A549 (cell line): ENCODE measurements at places on chromosomes 1 and 21. TPM values are rescaled to one million over a fixed set of nuclear protein-coding genes. Genes with fewer than 3 reads are reported as not detected.

PPIAL4G gene
- not detected in 3 replicates for polyA plus RNA-seq

VSIG8 gene
- polyA plus RNA-seq = 0.05 to 0.09 TPM in 2 of 3 replicates, not detected in the other

DNA sequence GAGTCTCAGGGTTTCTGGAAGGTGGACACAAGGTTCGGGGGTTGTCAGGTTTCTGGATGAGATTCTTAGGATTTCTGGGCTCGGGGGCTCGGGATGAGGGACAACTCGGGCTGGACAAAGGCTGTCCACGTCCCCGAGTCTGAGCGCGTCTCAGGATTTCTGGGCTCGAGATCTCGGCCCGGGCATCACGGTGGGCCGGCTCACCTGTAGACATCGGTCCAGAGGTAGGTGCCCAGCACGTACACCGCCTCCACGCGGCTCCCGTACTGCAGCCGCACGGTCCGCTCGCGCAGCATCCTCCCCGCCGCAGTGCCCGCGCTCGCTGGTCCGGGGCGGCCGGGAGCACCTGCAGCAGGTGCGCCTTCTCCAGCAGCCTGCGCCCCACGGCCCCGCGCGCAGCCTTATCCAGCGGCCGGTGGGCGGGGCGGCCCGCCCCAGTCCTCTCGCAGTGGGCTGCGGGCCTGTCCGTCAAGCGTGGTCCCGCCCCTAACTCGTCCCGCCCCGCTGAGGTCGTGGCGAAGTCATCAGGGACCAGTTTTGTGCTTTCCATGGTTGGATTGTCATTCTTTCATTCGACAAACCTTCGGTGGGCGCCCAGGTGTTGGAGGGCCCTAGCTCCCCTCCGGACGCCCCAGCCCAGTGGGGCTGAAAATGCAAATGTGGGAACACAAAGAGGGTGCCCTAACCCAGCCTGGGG lies at the start of gene PADI2:
TSS of gene PADI2 (minus strand) at position 376 of the 697 bp plus-strand sequence. CDS start at position 296, 80 bp downstream.
- DNase-seq = peak; percentile 43

DNA sequence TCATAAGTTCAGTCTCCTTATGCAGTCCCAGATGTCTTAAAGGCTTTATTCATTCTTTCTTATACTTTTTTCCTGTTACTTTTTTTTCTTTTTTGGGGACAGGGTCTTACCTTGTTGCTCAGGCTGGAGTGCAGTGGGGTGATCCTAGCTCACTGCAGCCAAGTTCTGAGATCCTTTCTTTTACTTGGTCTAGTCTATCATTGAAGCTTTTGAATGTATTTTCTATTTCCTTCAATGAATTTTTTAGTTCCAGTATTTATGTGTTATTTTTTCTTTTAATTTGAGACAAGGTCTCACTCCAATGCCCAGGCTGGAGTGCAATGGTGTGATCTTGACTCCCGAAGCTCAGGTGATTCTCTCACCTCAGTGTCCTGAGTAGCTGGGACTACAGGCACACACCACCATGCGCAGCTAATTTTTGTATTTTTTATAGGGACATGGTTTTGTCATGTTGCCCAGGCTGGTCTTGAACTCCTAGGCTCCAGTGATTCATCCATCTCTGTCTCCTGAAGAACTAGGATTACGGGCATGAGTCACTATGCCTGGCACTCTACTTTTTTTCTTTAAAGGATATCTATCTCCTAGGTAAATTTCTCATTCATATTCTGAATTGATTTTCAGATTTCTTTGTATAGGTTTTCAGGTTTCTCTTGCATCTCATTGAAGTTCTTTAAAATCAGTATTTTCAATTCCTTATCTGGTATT lies 26.1 kb upstream of the GTF2B start:
- no peak for DNase-seq

- peak; percentile 32 for DNase-seq
Measured at GRCh38 chr21:39094847-39095579, 88.2 kb downstream of the PSMG1 start.

LCE3D gene
- polyA plus RNA-seq = 0.18 to 0.39 TPM (median 0.18 TPM) in 3 replicates

GRCh38 chr21:26783466-26784195 lies 61.6 kb downstream of the ADAMTS1 start:
- no peak for DNase-seq

GRCh38 chr21:31395268-31395667 lies 51.2 kb upstream of the TIAM1 start:
- DNase-seq = no peak

DNA sequence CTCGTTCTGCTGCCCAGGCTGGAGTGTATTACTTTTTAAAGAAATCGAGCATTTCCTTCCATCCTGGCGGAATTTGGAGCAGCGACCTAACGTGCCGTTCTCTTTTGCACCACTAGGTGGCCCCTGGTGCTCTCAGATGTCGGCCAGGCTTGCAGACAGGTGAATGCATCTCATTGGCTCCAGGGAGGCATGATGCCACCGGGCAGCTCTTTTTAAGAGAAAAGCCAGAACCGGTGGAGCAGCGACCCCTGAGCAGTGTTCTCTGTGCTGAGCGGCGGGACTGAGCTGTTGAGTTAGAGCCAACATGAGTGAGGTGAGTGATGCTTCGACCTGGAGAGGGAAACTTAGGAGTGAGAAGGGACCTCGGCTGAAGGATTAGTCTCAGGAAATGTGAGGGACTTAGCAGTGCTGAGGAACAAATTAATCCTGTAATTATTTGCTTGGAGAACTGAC lies at the start of gene PCP4:
TSS of gene PCP4 (plus strand) at position 241 of the 453 bp plus-strand sequence. CDS start at position 305, 64 bp downstream.
- peak; percentile 36 for DNase-seq

DNA sequence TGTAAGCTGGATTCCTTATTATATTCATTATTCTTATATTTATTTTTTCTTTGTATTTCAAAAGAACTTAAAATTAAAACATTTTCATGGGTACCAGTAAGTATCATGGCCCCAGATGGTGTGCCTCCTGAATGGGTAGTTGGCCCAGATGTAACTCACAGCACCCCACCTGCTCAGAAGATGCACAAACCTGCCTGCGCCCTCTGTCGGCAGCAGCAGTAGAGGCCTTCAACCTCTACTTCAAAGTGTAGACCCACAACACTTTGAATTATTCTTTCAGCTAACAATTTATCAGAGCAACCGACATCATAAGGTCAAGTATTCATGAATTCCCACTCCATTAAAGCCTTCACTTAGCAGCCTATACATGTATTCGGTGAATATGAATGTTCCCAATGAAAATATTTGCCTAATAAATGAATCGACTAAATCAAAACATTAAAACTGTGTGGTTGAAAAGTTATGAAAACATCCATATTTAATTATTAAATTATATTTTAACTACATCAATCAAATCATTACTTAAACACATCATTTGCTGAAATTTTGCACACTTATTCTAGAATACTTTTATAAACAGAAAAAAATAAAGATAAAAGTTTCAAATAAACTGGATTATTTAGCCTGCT lies 25.4 kb downstream of the PIGM start:
- peak; percentile 80 for DNase-seq

DNA sequence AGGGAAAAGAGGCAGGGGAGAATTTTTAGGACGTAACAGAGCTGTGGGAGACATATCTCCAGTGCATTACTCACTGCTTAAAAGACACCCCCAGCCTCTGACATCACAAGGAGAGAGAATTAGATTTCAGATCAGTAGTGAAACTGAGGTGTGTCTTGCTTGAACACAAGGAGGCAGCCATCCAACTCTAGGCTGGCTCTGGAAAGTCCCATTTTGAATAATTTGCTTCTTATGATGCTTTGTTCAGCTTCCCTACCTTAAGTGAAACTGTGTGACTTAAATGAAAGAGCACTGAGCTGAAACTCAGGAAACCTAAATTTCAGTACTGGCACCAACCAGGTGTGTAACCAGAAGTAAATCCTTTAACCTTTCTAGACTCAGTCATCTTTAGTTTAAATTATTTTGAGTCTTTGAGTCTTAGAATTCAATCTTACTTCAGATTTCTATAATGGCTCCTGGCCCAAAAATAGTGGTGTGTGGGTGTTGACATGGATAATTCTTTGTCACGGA lies 251.6 kb upstream of the SGIP1 start:
- DNase-seq = no peak

PCNX2 gene
- polyA plus RNA-seq = 8.7 to 9.0 TPM (median 8.8 TPM) in 3 replicates

- no peak for DNase-seq
Measured at GRCh38 chr1:111677604-111678003, 58.0 kb downstream of the RAP1A start.

VPS72 gene
- 49.7 to 50.8 TPM (median 49.8 TPM) in 3 replicates for polyA plus RNA-seq

ACOT7 gene
- 46.1 to 53.6 TPM (median 48.0 TPM) in 3 replicates for polyA plus RNA-seq

DNA sequence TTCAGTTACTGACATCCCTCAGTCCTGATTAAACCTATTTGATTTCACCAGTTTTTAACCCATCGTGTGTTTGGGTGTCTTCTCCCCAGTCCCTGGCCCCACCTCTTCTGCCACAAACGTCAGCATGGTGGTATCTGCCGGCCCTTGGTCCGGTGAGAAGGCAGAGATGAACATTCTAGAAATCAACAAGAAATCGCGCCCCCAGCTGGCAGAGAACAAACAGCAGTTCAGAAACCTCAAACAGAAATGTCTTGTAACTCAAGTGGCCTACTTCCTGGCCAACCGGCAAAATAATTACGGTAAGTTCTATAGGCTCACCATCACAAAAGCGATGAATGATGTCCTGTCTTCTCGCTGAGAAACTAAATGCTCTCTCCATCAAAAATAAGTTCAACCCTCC lies 28.7 kb downstream of the NBPF3 start:
- DNase-seq = no peak

- no peak for DNase-seq
Measured at GRCh38 chr1:232493869-232494268, 136.1 kb downstream of the SIPA1L2 start.

DNA sequence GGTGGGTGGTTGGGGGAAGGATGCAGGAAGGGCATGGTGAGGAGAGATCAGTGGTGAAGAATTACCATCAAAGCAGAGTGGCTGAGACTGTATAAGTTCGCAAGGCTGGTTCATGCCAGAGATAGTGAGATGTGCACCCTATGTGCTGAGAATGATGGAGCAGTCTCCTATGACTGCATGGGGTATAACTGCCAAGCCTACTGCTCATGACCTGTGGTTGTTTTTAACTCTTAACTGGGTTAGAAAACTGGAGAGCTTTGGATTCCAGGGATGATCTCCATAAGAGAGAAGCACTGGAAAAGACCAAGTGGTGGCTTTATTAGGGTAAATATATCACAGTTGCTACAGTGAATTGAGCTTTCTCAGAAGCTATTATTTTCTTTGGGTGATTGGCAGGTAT lies 16.2 kb downstream of the WNT2B start:
- DNase-seq = no peak

SYCP1 gene
- not detected in 3 replicates for polyA plus RNA-seq

HSD3B2 gene
- not detected in 3 replicates for polyA plus RNA-seq

DNA sequence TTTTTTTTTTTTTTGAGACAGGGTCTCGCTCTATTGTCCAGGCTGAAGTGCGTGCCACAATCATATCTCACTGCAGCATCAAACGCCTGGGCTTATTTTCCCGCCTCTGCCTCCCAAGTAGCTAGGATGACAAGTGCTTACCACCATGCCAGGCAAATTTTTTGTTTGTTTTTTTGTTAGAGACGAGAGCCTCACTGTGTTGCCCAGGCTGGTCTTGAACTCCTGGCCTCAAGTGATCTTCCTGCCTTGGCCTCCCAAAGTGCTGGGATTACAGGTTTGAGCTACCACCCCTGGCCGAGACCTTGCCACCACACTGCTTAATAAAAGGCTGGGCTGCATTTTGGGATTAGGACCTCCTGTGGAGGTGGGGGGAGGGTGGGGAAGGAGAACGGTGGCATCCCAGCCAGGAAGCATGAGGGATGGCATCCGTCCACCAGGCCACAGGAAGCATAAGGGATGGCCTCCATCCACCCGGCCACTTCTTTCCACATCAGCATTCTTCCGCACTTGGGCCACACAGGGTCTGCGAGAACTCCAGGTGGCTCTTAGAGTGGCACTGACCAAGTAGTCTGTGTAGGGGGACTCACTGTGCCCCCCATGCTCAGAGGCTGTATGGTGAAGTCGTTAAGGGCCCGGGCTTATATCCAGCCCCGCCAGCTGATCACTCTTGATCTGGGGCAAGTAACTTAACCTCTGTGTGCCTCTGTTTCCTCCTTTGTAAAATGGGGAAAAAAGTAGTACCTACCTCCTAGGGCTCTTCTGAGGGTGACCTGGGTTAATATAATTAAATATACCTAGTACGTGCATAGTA lies 75.0 kb downstream of the GALNT2 start:
- no peak for DNase-seq

DNA sequence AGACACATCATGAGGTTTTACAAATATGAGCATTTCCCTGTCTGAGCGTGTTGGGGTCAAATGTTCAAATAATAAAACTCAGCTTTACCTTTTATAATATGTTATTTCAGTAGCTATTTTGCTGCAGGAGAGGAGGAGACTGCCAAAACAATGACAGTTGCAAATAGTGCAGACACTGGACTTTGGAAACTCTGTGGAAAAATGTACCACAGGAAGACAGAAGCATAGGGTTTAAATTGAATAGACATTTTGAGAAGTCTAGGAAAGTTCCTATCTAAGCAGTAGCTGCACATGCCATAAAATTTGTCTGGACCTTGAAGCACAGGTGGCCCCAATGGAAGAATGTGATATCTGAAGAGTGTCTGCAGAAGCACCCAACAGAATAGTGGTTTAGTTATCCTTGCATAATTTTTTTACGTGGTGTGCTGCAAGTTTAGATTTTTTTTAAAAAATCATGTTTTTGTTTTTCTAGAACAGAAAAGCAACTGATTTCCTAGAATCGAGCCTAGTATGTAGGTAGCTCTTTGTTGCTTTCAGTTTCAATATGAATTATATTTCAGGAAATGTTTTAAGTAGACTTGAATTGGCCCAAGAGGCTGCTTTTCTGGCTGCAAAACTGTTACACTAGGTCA lies 14.0 kb upstream of the GBP5 start:
- DNase-seq = no peak

DNA sequence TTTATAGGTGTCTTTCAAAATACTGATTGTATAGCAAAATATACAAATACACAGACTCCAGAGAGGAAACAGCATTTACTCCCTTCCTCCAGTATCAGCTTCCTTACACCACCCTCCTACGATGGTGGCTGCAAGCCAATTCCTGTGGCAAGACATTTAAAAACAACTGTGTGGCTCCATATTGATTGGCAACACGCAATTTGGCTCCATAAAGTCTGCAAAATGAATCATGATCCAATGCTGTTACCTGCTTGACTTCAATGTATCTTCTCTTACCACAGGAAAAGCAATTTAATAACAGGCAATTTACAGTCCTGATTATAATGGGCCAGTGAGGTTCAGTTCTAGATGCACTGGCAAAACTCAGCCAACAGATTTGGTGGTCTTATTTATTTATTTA lies 19.7 kb upstream of the ATP6V1G3 start:
- DNase-seq = no peak

GRCh38 chr1:61873581-61873980 lies 131.3 kb downstream of the PATJ start:
- no peak for DNase-seq

SPTA1 gene
- not detected in 3 replicates for polyA plus RNA-seq

CD164L2 gene
- not detected in 3 replicates for polyA plus RNA-seq

DNA sequence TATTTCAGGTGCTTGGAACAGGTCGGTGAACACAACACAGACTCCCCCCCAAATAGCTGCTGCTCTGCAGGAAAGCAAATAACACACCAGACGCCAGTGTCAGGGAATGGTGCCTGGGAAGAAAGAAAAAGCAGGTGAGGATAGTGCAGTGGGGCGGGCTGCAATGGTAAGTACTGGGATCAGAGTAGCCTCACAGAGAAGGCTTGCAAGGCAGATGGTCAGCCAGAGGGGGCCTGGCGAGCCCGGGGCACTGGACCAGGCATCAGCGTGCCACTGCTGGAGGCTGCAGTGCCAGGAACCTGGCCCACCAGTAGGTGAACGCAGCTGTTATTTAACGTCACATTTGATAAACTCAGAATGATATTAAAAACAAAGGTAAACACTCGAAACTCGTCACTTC lies 60.0 kb downstream of the POFUT2 start:
- no peak for DNase-seq

- DNase-seq = no peak
Measured at GRCh38 chr1:115457289-115457688, 119.2 kb upstream of the NGF start.
